ENCODE measurements at places on chromosomes 6 and 20.

GRCh38 chr6:167668019-167668753 lies 158.5 kb upstream of the AFDN start:
- DNase-seq = no peak

GRCh38 chr6:110415086-110415916 lies at the start of gene DDO:
DDO (minus strand) TSS chr6:110415575; CDS start chr6:110413462, 2,113 bp downstream.
- no peak for DNase-seq

GRCh38 chr20:51206032-51206662 lies 183.2 kb upstream of the KCNG1 start:
- no peak for DNase-seq

DNA sequence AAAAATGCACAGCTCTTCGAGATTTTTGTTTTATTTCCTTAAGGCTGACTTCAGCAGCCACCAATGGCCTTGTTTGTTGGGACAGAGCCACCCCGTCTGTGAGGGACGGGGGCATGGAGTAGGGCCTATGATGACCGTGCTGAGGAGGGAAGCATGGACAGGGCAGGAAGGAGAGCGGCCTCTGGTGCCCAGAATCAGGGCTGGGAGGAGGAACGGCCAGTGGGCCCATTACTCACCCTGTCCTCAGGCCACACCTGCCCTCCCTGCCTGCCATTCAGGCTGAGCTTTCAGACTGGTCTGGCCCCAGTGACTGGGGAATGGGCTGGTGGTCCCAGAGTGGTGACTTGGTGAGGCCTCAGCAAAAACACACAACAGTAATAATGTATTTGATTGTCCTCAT lies 104.4 kb downstream of the SMOC2 start:
- DNase-seq = no peak

GRCh38 chr6:54646951-54647664 lies 199.5 kb upstream of the FAM83B start:
- DNase-seq = no peak

- DNase-seq = no peak
Measured at GRCh38 chr6:156601152-156602065, 175.8 kb upstream of the ARID1B start.

GRCh38 chr20:63576311-63576710 lies 2.3 kb upstream of the HELZ2 start:
- no peak for DNase-seq

All from umbilical cord (tissue), 2 donors.